ENCODE measurements at places on chromosomes 1 and 21.

- DNase-seq: no peak
These were observed 418.9 kb downstream of the SETD4 start for GRCh38 chr21:35641271-35642016.

DNA sequence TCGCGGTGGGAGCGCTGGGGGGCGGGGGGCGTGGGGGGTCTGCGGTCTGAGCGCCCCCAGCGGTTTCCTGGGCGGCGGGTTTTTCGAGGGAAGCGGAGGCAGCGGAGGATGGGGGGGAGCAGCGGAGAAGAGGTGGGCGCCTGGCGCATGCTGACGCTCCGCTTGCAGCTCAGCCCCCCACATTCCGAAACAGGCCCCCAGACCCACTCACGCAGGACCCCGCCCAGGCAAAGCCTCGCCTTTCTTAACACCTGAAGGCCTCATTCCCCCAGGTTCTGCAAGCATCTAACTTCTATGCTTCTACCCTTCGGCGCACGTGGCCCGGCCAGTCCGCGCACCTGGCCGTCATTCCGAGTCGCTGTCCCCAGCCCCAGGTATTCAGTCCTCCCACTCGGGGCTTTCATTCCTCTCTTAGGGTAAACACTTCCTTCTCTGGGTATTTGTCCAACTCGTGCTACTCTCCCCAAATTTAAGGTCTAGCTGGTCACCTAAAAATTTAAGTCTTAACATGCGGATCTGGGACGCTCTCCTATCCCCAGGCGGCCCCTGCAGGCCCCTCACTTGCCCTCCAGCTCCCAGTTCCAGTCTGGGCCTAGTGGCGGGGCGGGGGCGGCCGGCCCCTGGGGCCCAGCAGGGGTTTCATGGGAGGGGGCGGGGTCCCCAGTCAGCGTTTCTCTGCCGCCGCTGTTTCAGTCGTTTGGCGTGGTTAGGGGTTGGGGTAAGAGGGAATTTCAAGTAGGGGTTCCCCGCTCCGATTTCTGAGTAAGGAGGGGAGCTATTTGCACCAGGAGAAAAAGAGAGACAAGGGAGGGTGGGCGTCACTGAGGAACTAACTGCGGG, 2.8 kb upstream of the ZBTB7B start:
- peak; percentile 75 for DNase-seq

DNA sequence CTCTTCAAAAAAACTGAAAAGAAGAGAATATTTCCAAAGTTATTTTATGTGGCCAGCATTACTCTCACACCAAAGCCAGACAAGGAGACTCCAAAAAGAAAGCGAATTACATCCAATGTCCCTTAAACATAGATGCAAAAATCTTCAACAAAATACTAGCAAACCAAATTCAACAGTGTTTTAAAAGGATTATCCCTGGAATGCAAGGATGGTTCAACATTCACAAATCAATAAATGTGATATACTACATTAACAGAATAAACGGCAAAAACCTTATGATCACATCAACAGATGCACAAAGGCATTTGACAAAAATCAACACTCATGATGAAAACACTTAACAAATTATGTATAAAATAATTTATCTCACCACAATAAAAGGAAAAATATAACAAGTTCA, 207.8 kb downstream of the DENND1B start:
- DNase-seq: no peak

DNA sequence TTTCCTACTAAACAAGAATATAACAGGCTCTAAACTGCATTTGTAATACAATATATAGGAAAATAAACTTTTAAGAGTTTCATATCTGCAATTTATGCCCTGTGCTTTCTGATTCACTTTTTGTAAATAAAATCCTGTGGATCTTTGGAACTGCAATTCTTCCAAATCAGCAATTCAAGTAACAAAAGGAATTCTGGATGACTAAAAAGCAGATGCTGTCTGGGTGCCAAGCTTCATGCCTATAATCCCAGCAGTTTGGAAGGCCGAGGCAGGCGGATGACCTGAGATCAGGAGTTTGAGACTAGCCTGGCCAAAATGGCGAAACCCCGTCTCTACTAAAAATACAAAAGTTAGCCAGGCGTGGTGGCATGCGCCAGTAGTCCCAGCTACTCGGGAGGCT, 6.3 kb downstream of the NME7 start:
- no peak for DNase-seq

DNA sequence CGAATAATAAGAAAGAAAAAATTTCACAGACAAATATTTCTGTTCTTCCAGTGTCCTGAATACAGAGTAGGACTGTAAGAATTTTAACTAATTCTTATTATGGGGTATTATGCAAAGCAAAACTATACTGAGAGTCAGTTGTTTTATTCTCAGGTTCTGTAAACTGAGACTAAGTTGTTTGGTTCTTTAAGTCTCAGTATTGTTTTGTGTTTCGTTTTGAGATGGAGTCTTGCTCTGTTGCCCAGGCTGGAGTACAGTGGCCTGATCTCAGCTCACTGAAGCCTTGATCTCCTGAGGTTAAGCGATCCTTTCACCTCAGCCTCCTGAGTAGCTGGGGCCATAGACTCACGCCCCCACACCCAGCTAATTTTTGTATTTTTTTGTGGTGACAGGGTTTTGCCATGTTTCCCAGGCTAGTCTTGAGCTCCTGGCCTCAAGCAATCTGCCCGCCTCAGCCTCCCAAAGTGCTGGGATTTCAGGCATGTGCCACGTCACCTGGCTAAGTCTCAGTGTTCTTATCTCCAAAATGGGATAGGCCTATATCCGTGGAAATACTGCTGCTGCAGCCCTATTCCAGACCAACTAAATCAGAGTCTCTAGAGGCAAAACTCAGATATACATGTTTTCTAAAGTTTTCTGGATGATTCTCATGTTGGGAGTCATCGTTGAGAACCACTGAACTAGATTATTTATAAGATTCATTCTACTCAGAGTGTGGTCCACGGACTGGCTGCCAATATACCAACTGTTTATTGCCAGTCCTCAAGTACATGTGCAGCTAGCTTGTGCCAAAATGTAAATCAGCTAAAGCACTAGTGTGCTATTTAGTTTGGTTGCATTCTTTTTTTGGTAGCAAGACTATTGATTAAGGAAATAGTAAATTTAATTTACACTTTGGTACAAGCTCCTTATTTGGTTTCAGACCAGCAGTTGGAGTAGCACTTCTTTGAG, 116.6 kb downstream of the HS2ST1 start:
- no peak for DNase-seq

DNA sequence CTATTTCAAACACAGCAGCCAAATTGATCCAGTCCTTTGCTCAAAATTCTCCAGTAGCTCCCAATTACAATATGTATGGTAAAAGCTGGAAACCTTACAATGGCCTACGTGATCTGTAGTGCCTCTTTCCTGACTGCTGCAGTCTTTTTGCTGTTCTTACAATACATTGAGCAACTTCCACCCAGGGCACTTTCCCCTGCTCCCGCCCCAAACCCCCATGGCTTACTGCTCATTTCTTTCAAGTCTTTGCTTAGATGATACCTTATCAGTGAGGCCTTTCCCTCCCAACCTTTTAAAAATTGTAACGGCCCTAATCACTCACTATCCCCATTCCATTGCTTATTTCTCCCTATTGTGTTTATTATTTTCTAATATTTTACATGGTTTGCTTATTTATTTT, 43.9 kb upstream of the APOBEC4 start:
- DNase-seq: no peak

GRCh38 chr1:110717179-110717578, 42.4 kb upstream of the KCNA3 start:
- DNase-seq: no peak

GRCh38 chr1:69157046-69157756, 410.5 kb upstream of the LRRC7 start:
- no peak for DNase-seq

DNA sequence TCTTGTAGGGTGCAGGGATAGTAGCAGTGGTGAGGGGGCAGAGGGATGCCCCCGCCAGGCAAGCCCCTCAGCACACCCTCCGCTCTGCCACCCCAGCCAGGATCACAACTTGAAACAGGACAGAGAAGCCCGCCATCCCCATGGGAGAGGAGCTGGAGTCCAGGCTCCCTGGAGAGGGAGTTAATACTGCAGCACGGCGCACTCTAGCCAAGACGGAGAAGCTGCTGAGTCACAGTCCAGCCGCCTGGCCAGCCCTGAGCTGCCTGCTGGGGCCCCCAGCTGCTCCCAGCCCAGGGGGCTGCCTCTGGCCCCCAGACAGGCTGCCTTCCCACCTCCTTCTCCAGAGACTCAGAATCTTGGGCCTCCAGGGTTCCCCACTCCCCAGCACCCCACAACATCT, 87.2 kb downstream of the SYT2 start:
- no peak for DNase-seq

GRCh38 chr1:35592991-35593769, 20.1 kb downstream of the TFAP2E start:
- no peak for DNase-seq

- DNase-seq: no peak
These were observed 227.9 kb downstream of the RERE start for GRCh38 chr1:8589571-8589970.

DNA sequence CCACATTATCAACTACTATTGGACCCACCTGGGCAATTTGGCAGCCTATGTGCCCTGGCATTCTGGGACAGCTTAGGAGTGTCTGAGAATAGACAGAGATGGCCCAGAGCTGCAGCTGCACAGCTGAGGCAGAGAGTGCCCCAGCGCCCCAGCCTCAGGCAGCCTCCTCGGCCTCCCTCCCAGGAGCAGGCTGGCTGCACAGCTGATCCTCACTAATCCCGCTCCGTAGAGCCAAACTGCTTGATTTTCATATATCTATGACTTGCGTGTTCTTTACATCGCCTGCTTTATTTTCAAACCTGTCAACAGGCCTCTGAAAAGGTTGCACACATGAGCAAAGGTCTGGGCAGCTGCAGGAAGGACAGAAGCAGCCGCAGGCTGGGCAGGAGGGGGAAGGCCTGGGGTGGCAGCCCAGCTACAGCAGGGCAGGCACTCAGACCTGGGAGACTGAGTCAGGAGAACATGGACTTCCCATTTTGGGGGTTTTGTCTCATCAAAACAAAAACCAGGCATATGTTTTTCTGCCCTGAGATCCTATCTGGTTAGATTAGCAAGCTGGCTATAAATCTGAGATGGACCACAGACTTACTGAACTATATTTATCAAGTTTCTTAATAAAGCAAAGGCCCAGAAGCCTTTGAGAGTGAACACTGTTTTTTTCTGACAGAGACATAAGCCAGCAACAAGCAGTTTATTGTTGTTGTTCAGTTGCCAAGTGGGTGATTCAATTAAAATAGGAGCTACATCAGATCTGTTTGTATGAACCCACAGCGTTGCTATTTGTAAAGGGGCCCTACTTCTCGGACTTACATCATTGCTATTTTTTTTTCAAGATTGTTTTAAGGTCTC, 301.8 kb upstream of the DUSP10 start:
- DNase-seq: no peak

GRCh38 chr1:31800674-31800967, 15.2 kb downstream of the SPOCD1 start:
- no peak for DNase-seq

DNA sequence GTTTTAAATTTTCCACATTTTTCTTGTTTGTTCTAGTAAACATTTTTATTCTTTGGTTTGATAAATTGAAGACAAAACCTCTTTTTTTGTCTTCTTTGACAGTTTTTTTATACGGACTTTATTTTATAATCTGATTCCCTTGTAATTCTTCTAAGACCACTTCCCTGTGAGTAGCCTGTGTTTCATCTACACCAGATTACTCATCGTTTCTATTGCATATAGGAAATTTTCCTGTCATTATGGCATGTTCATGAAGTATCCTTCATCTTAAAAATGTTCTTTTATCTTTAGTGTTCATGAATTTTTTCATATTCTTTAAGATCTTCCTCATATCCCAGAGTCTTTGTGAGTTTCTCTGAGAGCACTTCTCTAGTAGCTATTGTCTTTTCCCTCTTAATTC, 109.8 kb downstream of the USP25 start:
- DNase-seq: no peak

GRCh38 chr1:167312871-167313270, 92.2 kb downstream of the POU2F1 start:
- no peak for DNase-seq

- DNase-seq: peak; percentile 11
These were observed 62.0 kb upstream of the RASAL2 start for GRCh38 chr1:178031856-178032320.

DNA sequence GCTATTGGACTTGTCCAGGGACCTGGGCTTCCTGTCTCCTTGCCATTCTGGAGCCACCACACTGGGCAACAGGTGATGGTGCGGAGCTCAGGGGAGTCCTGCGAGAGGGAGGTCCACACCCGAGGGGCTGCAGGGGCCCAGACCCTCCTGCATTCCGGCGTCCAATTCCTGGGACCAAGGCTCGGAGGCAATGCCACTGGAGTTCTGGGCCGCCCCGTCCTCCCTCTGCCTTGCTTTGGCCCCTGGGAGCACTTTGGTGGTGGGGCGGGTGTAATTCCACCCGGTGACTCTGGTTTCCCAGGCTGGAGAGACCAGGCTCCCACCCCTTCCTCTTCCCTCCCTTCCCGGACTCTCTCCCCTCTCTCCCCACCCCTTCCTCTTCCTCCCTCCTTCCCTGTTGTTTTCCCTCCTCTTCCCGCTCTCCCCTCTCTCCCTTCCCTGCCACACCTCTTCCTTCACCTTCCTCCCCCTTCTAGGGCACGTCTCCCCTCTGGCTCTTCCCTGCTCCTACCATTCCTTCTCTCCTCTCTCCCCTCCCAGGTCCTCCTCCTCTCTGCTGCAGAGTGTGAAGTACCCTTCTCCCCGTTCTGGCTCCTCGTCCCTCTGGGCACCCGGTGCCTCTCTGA, 2.0 kb downstream of the PRKCZ start:
- no peak for DNase-seq

DNA sequence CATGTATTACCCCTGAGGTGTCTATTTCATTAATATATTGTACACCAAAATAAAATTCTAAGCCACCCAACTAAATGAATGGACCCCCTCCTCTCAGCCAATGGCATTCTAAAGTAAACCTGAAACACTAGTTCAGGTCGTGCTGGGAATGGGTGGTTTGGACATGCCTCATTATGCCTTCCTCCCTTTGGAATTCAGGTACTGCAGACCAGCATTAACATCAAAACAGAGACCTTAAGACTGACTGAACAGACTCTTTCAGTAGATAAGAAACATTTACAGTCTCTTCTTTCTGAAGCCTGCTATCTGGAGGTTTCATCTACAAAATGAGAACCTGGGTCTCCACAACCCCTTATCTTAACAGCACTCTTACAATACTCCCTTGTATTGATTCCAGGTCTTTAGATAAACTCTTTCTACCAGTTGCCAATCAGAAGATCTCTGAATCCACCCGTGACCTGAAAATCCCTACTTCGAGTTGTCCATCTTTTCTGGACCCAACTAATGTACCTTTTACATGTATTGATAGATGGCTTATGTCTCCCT, 93.6 kb downstream of the PKN2 start:
- no peak for DNase-seq

DNA sequence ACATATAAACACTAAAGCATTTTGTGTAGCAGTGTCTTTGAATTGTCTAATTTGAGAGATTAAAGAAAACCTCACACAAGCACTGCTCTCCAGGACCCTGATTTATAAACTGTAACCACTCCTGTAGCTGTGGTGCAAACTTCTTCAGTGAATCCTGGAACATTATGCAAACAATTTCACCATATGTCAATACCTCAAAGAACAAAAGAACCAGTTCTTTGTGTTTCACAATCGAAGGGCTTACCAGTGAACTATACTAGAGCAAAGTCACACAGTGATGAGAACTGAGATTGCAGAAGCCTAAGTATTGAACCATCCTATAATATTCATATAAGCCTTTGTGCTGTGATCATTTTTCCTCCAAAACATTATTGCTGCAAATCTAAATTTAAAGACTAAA, 21.5 kb downstream of the DPH5 start:
- no peak for DNase-seq

- DNase-seq: no peak
These were observed 113.5 kb downstream of the LHX9 start for GRCh38 chr1:198030682-198031081.

- DNase-seq: no peak
These were observed 12.4 kb downstream of the OXCT2 start for GRCh38 chr1:39758556-39759435.
